Cerebellar nuclear complex (tissue), 1 donor: ENCODE measurements at places on chromosomes 4 and X.

GRCh38 chrX:96564595-96564994 is 120.0 kb upstream of the DIAPH2 start:
- DNase-seq, result no peak

GRCh38 chr4:54683616-54684346 is 26.0 kb downstream of the KIT start:
- no peak for DNase-seq

DNA sequence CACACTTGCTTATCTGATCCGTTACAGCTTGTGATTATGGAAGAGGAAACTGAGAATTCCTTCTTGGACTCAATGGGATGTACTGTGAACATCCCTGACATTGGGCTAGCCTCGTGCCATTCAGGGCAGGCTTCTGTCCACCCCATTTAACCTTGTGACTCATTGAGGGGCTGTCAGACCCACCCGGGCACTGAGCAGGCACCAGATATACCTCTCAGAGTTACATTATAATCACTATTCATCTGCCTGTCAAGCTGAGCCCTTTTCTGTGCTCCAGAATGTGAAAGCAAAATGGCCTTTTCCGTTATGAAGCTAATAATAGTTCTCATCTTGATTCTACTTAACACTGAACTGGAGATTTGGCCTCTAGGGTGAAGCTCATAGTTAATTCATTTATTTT is 170.6 kb upstream of the SCML1 start:
- no peak for DNase-seq

- no peak for DNase-seq
These were observed 3.7 kb upstream of the CXCL6 start for GRCh38 chr4:73832651-73833237.
